ENCODE measurements at places on chromosomes 12 and 14. TPM values are rescaled to one million over a fixed set of nuclear protein-coding genes. Genes with fewer than 3 reads are reported as not detected.

The SOAT2 gene
- total RNA-seq: 0.19 TPM

The SPX gene
- 2.1 TPM for total RNA-seq

The TGFB3 gene
- 15.2 TPM for total RNA-seq

- no peaks in the 10 kb centered on the region for H3K27me3 ChIP-seq
- H3K4me1 ChIP-seq: peaks cover 4% of the 10 kb centered on the region
- no peak overlapping the region for H3K27ac ChIP-seq
- no peaks in the 10 kb centered on the region for H3K36me3 ChIP-seq
These were observed 131.6 kb upstream of the FRMD6 start for GRCh38 chr14:51520087-51520486.

GRCh38 chr14:68780358-68781160 lies 12.3 kb downstream of the ZFP36L1 start:
- no peak overlapping the region for H3K4me3 ChIP-seq
- no peaks in the 10 kb centered on the region for H3K36me3 ChIP-seq
- peaks cover 58% of the 10 kb centered on the region for H3K4me1 ChIP-seq
- peak; percentile 88 for DNase-seq

DNA sequence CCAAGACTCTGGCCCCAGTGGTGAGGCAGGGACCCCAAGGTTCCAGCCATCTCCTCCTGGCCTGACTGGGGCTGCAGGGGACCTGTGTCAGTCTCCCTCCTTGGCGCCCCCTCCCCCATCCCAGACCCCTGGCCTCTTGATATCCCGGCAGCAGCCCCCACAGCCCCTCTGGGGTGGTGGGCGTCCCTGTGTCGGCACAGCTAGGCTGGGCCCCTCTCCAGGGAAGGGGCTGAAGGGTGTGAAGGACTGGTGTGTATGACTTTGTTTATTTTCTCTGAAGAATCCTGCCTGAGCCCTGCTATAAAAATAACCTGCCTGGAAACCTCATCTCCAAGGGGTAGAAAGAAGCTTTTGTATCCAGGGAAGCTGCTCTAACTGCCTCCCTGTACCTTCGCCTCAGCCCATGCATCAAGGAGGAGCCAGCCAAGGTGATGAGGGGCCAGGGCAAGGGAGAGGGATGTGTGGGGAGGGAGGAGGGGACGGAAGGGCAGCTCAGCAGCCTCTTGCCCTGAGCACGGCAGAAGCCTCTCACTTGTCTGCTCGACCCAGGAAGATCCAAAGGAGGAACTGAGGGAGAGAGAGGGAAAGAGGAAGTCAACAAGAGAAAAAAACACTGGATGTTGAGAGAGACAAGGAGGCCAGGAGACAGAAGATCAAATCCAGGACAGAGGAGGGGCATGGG lies 25.4 kb upstream of the COL2A1 start:
- no peak overlapping the region for H3K4me3 ChIP-seq
- no peak overlapping the region for H3K27ac ChIP-seq
- H3K4me1 ChIP-seq: peaks cover 9% of the 10 kb centered on the region
- H3K36me3 ChIP-seq: no peaks in the 10 kb centered on the region

DNA sequence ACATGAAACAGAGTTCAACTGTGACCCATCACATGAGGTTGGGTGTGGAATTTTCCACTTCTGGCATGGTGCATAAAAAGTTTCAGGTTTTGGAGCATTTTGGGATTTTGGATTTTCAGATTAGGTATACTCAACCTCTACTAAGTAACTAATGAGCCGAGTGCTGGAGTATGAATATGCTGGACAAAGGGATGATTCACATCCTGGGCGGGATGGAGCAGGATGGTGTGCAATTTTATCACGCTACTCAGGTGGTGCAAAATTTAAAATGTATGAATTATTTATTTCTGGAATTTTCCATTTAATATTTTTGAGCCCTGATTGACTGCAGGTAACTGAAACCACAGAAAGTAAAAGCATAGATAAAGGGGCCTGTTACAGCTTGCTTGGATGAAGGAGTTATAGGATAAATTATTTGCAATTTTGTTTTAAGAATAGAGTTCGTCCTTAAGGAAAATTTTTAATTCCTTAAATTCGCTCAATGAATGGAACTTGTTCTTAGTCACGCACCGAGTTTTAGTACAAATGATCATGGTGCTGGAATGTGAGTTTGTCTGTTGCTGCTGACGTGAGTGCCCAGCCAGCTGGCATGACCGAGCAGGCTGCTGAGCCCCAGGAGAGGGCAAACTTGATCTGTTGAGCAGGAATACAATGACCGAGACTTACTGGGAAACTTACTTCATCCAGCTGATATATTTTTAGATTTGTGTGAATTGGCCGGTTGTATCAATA lies 176.3 kb downstream of the ESR2 start:
- H3K27me3 ChIP-seq: no peaks in the 10 kb centered on the region
- H3K4me1 ChIP-seq: peaks cover 14% of the 10 kb centered on the region
- H3K36me3 ChIP-seq: no peaks in the 10 kb centered on the region
- H3K27ac ChIP-seq: no peak overlapping the region

- no peak overlapping the region for H3K27ac ChIP-seq
- no peak overlapping the region for H3K4me3 ChIP-seq
- peaks cover 4% of the 10 kb centered on the region for H3K4me1 ChIP-seq
- H3K36me3 ChIP-seq: no peaks in the 10 kb centered on the region
- no peaks in the 10 kb centered on the region for H3K27me3 ChIP-seq
These were observed 55.8 kb downstream of the EXOC5 start for GRCh38 chr14:57212919-57213318.

GRCh38 chr12:54684636-54685630 lies 36.8 kb upstream of the DCD start:
- no peaks in the 10 kb centered on the region for H3K27me3 ChIP-seq
- DNase-seq: no peak
- H3K4me3 ChIP-seq: no peak overlapping the region

Measured in testis (tissue), 5 donors.